ENCODE measurements at places on chromosomes 3 and 15.
A peak's percentile ranks its signal among the peaks of the same experiment; 100 is the strongest.

GRCh38 chr3:158790901-158791589, 10.8 kb upstream of the MFSD1 start:
- peak; percentile 75 for DNase-seq

DNA sequence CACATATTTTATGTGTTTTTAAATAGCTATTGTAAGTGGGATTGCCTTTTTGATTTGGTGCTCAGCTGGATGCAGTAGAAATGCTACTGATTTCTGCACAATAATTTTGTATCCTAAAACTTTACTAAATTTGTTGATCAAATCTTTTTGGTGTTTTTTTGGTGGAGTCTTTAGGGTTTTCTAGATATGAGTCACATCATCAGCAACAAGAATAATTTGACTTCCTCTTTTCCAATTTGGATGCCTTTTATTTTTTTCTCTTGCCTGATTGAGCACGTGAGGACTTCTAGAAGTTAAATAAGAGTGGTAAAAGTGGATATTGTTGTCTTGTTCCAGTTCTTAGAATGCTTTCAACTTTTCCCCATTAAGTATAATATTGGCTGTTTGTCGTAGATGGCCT, 51.3 kb downstream of the TLNRD1 start:
- DNase-seq = no peak

DNA sequence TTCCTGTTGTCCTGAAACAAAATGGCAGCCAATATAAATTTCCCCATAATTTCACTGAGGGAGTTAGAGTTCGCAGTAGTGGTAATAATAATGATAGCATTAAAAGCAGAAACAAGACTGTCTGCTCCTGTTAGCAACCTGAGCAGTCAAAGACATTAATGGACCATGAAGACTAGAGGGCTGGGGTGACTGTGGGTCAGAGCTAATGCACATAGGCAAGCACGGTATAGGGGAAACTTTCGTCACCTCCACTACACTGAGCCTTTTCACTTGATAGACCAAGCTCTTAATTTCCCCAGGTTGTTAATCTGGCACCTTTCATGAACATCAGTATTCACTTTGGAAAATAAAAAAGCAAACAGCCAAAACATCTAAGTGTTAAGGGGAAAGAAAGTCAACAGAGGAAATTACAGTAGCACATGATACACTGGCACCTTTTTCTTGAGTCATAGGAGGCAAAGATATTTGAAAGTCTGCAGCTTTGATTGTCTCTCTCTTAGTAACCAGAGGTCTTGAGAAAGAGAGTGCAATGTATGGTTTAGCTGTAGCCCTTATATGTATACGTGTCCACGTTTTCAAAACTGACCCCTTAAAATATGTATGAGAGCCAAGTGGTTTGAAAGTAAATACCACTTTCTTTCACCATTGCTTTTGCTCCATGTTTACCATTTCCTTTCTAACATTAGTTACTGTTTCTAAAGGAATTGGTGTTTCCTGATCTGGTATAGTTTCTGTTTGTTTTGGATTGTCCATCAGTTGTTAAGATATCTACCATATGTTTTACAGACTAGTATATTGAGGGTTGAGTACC, 104.8 kb downstream of the FILIP1L start:
- no peak for DNase-seq

- DNase-seq = no peak
Observed at GRCh38 chr3:69282181-69282580, 103.7 kb downstream of the FRMD4B start.

- DNase-seq = no peak
Observed at GRCh38 chr15:58595516-58596263, 153.8 kb downstream of the ADAM10 start.

GRCh38 chr3:46479021-46479420, 14.3 kb upstream of the LTF start:
- no peak for DNase-seq

DNA sequence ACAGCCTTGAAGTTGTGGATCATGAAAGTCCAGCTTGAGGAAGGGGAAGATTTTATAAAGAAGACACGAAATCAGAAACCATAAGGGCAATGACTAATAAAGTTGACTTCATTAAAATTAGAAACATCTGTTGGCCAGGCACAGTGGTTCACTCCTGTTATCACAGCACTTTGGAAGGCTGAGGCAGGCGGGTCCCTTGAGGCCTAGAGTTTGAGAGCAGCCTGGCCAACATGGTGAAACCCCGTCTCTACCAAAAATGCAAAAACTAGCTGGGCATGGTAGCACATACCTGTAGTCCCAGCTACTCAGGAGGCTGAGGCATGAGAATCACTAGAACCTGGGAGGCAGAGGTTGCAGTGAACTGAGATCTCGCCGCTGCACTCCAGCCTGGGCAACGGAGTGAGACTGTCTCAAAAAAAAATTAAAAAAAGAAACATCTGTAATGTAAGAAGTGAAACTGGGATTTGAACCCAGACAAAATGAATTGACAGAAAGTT, 7.9 kb upstream of the UBXN7 start:
- peak; percentile 68 for DNase-seq

DNA sequence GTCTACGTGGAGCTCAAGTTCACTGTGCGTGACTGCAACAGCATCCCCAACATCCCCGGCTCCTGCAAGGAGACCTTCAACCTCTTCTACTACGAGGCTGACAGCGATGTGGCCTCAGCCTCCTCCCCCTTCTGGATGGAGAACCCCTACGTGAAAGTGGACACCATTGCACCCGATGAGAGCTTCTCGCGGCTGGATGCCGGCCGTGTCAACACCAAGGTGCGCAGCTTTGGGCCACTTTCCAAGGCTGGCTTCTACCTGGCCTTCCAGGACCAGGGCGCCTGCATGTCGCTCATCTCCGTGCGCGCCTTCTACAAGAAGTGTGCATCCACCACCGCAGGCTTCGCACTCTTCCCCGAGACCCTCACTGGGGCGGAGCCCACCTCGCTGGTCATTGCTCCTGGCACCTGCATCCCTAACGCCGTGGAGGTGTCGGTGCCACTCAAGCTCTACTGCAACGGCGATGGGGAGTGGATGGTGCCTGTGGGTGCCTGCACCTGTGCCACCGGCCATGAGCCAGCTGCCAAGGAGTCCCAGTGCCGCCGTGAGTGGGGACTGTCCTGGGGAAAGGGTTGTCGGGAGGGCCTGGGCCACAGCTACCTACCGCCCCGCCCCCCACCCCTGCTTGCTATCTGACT, 11.2 kb downstream of the EPHB3 start:
- no peak for DNase-seq

DNA sequence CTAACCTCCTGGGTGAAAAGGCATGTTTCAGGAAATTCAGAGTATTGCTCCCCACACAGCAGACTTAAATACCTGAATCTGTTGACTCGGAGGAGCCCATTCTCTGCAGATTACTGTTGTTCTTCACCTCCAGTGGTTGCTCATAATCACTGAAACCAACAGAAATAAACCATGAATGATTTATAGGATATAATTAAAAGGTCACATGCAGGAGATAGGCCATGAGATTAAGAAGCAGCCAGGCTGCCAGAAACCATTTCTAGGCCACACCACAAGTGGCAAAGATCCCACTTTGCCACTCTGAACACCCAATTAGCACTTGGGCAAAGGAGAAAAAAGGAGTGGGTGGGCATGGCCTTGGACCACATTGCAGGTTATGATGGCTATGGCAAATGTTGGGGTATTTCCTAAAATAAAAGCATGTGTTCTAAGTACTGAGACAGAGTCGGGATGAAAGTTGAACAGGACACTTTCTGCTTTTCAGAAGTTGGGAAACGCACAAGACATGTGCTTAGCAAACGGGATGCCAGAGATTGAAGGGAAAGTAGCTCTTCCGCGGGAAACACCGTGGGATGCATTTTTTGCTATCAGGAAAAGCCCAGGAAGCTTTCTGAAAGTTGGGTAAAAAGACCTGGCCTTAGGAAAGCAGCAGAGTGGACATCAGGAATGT, 1.5 kb downstream of the CDC25A start:
- DNase-seq = no peak

- peak; percentile 69 for DNase-seq
Observed at GRCh38 chr3:123749711-123750110, 134.4 kb downstream of the MYLK start.

DNA sequence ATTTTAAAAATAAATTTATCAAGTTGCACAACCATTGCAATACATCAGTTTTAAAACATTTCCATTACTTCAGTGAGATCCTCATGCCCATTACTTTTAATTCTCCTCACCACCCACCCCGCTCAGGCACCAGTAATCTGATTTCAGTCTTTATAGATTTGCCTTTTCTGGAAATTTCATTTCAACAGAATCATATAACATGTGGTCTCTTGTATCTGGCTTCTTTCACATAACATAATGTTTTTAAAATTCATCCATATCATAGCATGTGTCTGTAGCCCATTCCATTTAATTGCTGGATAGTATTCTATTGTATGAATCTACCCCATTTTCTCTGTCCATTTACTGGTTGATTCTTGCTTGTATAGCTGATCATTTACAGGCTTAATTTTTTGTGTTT, 110.3 kb upstream of the TMEM108 start:
- no peak for DNase-seq

- DNase-seq = no peak
Observed at GRCh38 chr3:114582929-114583328, 289.1 kb downstream of the TIGIT start.

DNA sequence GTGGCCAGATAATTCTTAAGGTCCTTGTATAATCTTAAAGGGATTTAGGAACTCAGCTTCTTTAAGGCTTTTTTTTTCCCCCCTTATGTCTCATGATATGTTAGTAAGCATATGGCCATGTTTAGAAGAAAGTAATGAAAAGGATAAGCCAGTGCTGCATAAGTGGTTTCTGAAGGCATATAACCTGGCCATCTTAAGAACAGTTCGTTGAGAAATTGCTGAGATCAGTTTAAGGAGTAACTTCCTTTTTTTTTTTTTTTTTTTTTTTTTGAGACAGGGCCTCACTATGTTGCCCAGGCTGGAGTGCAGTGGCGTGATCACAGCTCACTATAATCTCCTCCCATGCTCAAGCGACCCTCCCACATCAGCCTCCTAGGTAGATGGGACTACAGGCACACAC, 51.7 kb downstream of the UBE2E2 start:
- DNase-seq = no peak

GRCh38 chr3:155229086-155229485, 64.4 kb downstream of the STRIT1 start:
- no peak for DNase-seq

DNA sequence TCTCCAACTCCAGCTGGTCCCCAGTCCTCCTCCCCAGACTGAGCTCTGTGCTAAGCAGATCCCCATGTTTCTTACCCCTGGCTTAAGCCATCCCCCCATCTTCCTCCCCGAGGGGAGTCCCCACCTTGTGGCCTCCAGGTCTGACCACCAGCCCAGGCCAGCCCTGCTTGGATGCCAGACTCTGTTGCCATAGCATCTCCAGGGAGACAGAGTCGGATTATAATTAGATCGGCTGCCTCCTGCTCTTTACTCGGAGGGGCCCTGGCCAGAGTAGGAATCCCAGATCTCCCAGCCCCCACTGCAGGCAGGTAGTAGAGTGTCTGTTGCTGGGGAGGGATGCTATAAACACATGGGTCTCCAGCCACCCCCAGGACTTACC, 2.4 kb downstream of the KLHDC8B start:
- no peak for DNase-seq

DNA sequence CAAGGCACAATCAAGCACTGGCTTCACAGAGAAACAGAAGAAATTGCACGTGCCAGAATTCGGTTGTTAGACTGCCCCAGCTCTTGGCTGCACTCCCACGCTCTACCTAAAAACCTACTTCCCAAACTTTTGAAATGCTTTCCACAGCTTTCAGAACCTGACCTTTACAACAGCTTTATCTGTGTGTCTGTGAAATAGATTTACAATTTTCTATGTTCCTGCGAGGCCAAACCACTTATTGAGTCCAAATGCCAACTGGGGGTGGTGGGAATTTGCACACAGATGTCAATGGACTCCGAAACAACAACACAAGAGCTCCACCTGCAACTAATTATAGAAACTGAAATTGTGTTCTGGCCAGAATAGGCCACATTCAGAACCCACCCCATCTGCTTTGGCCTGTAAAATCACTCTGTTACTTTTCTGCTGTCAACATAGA, 44.6 kb downstream of the ERC2 start:
- DNase-seq = peak; percentile 24

DNA sequence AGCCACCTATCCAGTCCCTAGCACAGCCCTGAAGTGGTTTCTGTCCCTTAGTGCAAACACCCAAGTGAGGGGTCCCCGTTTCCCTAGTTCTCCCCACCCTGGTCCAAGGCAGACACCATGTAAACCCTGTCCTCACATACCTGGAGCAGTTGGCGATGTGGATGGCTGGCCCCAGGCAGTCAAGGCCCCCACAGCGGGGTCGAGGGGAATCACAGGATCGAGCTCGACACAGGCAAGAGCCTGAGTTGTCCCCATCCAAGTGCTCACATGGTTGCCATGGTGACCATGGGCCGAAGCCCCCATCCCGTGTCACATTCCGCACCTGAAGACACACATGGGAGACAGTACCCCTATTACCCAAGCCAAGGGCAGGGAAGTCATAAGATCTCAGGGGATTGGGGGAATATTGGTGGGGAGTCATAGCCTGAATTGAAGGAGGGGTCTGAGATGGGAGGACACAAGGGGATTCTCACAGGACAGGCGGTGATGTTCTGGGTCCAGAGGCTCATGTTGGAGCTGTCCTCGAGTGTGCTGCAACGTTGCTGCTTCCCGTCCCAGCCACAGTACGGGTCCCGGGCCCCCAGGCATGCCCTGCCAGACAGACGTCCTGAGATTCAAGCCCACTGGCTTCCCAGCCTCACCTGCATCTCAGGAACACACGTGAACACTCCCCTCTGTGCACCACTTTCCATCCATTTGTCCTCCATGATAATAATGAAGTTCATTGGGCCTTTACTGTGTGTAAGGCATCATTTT, 112.1 kb downstream of the SEMA5B start:
- DNase-seq = no peak

- DNase-seq = no peak
Observed at GRCh38 chr3:110381992-110382391, 689.6 kb upstream of the NECTIN3 start.

DNA sequence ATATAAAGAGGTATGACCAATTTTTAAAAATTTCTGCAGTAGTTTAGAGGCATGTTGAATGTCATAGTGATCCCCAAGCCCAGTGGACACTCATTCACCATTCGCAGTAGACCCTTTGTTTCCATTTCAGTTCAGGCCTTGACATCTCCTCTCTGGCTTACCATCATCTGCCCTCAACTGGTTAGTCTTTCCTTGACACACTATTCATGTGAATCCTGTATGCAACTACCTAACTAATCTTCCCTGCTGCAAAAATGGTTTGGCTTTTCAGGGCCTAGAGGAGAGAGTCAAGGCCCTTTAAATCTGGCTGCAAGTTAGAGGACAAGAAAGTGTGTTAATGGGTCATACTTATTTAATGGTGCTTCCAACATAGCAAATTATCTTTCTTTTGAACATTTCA, 10.9 kb downstream of the APH1B start:
- no peak for DNase-seq

- no peak for DNase-seq
Observed at GRCh38 chr3:13106308-13107001, 33.2 kb upstream of the IQSEC1 start.
